Brain pericyte (primary cell): ENCODE measurements at places on chromosomes 12 and 14.

- DNase-seq: no peak
These were observed 671 bp downstream of the ESYT1 start for GRCh38 chr12:56128670-56129205.

GRCh38 chr12:24840046-24840800 lies 108.7 kb downstream of the BCAT1 start:
- DNase-seq: no peak

- DNase-seq: no peak
These were observed 307.8 kb downstream of the NOVA1 start for GRCh38 chr14:26289891-26290486.

DNA sequence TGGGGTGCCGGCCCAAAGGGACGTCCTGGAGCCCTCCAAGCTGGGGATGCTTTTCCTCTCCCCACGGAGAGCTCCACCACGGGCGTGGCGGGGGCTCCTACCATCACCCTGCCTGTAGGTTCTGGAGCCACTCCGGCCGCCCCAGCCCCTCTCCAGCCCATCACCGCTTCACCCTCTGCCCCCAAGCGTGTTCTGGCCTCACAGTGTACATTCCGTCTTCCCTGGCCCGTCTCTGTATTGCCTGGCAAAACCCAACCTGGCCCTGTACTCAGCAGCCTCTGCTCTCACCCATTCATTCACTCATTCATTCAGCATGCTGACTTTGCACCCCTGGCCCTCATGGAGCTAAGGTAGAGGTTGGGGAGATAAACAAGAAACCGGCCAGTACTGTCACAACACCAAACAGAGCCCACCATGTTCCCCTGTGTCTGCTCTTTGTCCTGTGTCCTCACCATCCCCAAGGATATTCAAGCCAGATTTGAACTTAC lies 20.3 kb downstream of the SLC25A29 start:
- no peak for DNase-seq

- DNase-seq: no peak
These were observed 543.3 kb downstream of the TRHDE start for GRCh38 chr12:72815421-72815820.

GRCh38 chr12:118237052-118237665 lies 101.2 kb downstream of the PEBP1 start:
- no peak for DNase-seq

GRCh38 chr14:36498938-36499337 lies 21.1 kb downstream of the NKX2-1 start:
- no peak for DNase-seq

- no peak for DNase-seq
These were observed 13.2 kb upstream of the MAP4K5 start for GRCh38 chr14:50545618-50546017.

DNA sequence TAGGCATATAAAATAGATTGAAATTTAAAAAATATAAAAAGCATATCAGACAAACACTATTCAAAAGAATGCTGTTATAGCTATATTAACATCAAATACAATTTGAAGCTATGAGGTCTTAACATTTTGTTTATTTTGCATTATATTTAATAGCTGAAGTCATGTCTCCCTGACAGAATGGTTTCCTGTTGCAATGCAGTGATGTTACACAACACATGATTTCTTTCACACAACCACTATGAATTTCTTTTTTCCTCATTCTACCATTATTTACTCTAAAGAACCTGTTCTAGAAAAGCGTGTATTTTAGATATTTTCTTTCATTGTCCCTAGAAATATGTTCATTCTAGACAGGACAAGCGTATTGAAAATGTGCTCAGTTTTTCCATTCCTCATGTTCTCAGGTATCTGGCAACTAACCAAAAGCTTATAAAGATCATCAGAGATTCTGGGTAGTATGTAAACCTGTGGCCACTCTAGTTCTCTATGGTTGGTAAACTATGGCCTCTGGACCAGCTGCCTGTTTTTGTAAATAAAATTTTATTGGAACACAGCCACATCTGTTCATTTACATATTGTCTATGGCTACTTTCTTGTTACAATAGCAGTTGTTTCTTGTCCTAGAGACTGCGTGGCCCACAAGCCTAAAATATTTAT lies 183.8 kb downstream of the FOXA1 start:
- no peak for DNase-seq

GRCh38 chr14:32078023-32078857 lies 1.1 kb downstream of the ARHGAP5 start:
- DNase-seq: no peak

DNA sequence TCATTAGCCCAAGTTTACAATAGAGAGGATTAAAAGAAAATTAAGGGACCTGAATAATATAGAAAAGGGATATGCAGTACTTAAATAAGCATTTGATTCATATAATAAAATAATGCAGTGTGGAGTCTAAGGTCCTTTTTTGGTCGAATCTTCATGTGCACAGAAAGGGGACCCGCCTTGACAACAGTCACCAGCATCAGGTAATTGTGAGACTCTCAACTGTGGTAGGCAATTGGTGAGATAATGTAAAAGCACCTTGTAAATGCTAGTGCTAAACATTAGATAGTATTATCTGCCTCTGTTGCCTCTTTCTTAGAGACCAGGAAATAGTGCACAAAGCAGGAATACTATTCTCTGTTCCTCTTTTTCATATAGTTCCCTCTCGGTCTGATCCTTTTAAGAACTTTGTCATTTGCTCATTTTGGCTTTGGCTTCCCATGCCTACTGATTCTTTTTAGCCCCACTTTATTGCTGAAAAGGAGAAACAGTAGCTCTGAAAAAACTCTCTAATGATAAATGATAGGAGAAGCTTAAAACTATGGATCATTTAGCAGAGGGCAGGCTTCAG lies 17.5 kb downstream of the CHPT1 start:
- DNase-seq: no peak

GRCh38 chr12:47107926-47108325 lies 28.2 kb upstream of the AMIGO2 start:
- DNase-seq: no peak

DNA sequence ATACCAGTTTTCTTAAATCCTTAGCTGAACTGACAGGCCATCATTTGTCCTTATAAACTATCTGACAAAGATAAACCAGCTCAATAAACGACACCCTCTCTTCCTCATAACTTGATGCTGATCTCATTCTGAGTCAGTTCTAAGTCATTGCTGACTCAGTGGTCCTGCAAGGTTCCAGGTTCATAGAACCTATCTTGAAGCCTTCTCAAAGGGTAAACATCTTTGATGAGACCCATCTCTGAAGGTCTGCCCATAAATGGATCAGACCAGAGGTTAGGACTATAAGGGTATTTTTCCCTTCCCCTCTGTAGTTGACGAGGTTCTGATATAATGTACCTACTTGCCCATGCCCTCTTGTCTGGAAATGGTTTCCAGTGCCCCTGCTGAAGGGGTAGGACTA lies 11.9 kb downstream of the NAA25 start:
- no peak for DNase-seq

DNA sequence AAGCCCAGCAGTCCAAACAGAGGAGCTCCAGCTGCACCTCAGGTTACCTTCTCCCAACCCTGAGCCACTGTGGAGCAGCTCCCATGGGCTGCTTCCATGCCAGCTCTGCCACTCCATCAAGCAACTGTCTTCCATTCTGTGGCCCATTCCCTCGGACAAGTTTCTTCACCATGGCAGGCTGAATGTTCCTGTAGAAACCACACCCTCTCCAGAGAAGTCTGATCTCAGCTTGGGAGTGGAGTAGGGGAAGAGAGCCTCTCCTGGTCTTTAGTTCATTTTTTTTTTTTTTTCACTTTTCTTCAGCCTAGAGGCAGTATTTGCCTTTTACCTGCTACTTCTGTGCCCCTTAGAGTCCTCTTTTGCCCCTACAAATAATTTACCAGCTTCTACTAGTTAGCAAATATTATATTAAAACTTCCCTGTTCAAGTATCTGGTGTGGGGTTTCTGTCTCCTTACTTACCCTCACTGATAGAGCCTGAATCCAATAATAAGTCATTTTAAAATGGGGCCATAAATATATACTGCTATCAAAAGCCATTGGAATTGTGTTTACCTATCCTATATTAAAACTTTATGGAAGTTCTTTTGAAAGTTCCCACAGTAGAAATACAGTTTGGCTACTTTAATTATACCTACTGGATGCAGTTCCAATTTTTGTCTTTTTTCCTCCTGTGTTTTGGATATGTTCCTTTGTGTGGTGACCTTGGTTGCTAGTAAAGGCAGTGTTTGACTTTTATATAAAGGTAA lies 11.7 kb upstream of the SLC17A8 start:
- no peak for DNase-seq

- DNase-seq: no peak
These were observed 63.0 kb upstream of the VRK1 start for GRCh38 chr14:96734076-96734622.

- DNase-seq: no peak
These were observed 28.8 kb downstream of the KLRK1 start for GRCh38 chr12:10361084-10361483.

DNA sequence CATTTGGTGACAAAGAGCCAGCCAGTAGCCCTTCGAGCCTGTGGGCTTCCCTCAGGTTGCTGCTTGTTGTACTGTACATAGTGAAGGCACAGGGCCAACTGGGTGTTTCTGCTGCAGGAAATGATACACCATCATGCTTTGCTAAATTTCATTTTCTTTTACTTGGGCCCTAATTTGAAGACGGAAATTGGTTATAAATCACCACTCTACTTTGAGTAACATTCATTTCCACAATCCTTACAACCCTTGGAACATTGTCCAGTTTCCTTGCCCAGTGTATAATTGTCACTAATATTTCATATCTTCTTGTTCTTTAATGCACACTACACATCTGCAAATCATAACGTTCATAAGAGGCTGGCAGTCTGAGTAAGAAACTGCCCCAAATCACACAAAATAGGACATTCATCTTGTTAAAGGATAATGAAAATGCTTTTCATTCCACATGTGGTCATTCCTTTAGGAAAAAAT lies 30.2 kb downstream of the MSRB3 start:
- no peak for DNase-seq

DNA sequence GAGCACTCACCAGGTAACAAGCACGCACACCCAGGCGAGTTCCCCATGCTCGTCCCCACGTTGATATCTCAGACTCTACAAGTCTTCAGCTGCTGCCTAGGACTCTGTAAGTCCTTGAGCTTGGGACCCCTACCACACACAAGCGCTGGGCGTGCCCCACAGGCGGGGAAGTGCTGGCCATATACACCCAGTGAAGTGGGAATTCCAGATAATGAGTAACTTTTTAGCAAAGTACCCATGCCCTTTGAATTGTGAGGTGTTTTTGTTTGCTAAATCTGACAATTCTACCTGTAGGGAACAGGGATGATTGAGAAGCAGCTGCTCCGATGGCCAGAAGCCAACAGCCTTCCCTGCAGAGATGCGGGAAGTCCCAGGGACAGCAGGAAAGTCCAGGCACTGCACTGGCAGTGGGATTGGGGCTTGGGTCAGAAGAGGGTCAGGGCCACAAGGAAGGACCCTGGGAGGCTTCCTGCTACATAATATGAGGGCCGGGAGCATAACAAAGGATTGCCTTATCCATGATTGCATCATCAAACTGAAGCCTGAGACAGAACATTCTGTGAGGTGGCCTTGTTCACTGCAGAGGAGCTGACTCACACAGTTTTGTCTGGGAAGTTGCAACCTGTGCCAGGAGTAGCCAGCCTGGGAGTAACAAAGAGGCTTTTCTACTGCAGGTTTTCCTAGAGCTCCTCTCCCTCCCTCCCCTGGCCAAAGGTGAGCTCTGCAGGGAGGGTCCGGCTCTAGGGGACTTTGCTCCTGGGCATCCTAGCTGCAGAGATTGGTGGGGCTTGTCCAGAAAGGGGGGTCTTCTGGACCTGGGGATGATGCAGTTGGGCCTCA lies 13.2 kb upstream of the SERPINA3 start:
- DNase-seq: peak; percentile 87

DNA sequence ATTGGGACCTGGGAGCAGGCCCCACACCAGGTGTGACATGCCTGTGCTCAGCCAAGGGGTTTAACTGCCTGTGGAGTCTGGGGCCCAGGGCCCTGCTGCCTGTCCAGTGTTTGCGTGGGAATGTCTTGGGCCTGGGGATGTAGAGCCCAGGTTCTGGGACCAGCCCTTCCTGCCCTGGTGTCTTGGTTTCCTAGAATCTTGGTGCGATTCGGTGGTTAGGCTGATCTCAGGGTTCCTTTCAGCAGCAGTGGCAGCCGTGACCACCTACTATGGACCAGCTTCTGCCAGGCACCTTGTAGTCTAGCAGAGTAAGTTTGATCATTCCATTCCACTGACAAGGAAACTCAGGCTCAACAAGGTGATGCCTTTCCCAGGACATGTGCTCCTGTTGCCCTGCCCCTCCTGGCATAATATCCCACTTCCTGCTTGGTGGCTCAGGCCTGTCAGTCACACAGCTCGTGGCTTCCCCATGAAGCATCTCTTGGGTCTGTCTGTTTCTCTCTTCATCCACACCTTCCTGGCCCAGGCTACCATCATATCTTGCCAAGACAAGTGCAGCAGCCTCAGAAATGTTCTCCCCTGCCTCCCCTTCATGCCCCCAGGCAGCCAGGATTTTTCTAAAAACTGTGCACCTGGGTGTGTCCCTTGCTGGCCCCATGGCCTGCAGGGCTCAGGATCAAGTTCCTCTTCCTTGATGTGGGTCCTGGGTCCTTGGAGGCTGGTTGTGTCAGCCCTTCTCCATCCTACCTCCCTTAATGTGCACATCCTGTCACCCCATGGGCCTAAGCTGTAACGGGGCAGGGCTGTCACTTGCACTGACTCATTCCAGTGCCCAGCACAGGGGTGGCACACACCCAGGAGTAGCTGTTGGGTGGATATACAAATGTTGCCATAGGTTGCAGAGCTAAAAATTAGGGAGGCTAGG lies 101.6 kb downstream of the SLC25A47 start:
- no peak for DNase-seq

DNA sequence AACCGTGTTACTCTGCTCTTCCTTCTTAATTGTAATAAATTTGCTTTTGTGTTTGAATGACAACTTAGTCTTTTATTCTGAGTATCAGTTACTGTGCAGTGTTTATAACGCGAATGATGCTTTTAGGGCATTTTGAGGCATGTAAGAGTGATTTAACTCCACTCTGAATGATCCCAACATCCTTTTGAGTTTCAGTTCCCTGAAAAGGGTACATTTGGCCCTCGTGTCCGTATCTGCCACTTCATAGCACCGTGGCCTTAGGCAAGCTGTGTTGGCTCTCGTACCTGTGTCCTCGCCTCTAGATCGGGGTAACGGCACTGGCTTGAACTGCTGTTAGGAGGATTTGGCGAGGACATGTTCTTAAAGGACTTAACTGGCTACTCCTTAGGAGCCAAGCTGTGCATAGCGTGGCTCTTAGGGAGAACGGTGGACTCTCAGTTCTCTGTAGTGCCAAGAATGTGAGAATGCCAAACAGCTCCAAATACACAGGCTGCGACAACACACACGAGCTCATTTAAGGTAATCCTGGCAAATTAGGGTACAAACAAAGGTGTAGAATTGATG lies 92.0 kb downstream of the PPP2R5C start:
- DNase-seq: no peak

DNA sequence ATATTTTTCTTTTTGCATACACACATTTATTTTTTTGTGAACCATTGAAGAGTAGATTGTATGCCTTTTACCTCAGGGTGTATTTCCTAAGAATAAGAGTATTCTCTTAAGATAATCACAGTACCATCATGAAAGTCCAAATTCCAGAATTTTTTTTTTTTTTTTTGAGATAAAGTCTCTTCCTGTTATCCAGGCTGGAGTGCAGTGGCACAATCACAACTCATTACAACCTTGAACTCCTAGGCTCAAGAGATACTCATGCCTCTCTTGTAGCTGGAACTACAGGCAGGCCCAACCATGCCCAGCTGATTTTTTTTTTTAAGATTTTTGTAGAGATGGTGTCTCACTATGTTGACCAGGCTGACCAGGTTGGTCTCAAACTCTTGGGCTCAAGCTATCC lies 10.9 kb downstream of the FRS2 start:
- no peak for DNase-seq

- DNase-seq: no peak
These were observed 12.7 kb downstream of the LTBP2 start for GRCh38 chr14:74599321-74599761.

GRCh38 chr12:131223171-131223761 lies 269.6 kb downstream of the ADGRD1 start:
- DNase-seq: no peak
